ENCODE measurements at places on chromosomes 16 and 17.

DNA sequence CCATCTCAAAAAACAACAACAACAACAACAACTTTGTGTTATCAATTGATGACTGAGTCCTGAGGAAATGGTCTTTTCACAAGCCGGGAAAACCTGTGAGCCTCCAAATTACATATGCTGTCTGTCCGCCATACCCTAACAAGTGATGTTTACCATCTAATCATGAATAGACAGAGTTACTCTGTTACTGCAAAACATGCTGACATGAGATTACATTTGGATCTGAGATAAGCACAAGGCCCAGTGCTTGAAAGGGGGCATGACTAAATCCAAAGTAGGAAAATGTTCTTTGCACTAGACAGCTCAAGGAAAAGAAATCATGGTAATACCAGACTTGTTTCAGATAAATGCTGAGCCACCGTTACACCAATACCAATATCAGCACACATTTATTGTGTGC, 8.6 kb upstream of the ATXN1L start:
- no peak for DNase-seq

GRCh38 chr16:68548947-68549346, 9.9 kb downstream of the ZFP90 start:
- DNase-seq, result no peak

DNA sequence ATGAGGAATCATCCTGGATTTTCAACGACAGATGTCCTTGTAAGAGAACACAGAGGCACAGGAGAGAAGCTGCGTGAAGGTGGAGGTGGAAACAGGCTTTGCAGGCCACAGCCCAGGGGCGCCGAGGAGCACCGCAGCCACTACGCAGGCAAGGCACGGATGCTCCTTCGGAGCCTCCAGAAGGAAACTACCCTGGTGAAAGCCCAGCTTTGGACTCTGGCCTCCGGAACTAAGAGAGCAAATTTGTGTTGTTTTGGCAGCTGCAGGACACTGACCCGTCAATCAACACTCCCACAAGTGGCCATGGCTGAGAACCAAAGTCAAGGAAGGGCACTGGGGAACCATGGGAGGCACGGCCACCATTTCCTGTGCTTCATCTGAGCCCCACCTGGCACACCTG, 3.4 kb downstream of the ARL16 start:
- DNase-seq, result no peak

DNA sequence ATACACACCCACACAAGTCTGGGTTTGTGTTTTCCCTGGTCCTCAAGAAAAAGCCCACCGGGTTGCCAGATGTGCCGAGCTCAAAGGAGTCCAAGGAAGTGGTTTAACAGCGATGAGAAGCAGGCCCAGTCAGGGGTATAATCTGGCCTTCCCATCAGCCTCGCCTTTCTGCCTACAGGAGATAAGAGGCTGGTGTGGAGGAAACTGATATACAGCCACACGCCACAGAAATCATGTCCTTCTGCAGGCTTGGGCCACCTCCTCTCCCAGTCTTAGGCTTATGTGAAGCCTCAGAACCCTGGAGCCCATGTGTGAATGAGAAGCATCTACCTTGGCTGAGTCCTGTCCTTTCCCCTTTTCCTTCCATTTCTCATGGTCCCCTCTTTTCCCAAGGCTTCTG, 43.6 kb upstream of the MMP2 start:
- DNase-seq, result no peak

DNA sequence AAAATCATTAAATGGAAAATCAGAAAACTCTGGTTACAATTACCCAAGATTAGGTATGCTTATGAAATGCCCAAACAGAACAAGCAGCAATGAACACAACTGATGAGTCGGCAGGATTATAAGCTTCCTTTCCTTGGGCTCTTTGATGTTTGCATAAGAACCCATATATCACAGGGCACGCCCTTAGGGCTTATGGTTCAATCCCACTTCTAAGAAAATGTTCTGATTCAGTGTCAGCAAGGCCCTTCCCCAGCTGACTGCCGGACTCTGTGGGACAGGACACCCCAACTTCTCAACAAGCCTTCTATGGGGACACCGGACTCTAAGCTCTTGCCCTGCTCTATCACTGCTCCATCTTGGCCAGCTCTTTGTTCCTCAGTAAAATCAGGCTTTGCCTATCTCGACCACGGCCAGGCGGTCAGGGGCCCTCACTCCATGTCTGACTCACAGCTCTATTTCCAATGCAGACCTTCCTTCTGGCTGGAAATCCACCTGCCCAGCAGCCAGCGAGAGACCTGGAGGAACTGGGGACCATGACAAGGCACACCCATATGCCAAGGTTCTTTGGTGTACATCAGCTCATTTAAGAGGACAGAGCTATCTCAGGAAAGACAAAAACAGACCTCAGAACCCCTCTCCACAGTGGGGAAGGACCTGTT, 26.8 kb downstream of the LITAFD start:
- no peak for DNase-seq

- DNase-seq, result no peak
Observed at GRCh38 chr17:75194879-75195278, 10.6 kb upstream of the NUP85 start.

DNA sequence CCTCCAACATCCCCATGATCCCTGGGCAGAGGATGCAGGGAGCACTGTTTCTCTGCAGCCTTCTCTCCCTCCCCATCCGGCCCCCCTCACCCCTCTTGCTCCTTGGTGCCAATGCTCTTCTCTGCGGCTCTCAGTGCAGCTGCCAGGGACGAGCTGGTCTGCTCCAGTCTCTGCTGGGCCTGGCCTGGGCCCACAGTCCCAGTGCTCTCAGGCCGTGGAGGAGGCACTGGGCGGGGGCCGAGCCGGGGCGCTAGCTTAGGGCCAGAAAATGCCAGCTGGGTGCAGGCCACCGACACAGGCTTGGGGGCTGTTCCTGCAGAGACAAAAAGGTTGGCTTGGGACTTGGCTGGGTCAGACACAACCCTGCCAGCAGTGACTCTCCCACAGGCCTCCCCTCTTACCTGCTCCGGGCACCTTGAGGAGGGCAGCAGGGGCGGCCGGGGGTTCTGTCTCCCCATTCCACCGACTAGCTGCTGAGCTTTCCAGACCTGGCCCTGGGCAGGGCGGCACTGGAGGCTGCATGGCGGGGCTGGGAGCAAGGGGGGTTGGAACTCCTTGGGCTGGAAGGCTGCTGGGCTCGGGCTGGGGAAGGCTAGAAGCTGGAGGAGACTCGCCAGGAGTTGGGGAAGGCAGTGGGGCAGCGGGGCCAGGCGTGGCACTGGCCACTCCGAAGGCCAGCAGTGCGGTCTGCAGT, 13.8 kb downstream of the CASKIN2 start:
- DNase-seq, result no peak

- no peak for DNase-seq
Observed at GRCh38 chr16:10600782-10601443, 20.5 kb upstream of the EMP2 start.

GRCh38 chr16:72458035-72458434, 286.1 kb upstream of the PMFBP1 start:
- DNase-seq, result no peak

DNA sequence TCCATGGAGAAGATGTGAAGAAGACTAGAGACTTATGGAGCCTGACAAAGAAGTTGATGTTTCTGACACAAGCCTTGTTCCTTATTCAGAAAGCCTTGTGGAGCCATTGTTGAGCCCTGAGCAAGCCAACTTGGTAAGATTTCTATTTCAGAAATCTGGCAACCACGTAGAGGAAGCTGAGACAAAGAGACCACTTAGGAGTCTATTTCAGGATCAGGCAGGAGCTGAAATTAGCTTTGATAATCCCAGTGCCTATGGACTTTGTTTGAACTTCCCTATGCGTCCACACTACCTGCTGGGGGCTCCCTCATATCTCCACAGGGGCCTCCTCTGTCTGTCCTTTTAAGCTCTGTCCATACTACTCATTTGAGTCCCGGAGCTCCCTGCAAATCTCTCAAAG, 540.0 kb upstream of the GOT2 start:
- no peak for DNase-seq

DNA sequence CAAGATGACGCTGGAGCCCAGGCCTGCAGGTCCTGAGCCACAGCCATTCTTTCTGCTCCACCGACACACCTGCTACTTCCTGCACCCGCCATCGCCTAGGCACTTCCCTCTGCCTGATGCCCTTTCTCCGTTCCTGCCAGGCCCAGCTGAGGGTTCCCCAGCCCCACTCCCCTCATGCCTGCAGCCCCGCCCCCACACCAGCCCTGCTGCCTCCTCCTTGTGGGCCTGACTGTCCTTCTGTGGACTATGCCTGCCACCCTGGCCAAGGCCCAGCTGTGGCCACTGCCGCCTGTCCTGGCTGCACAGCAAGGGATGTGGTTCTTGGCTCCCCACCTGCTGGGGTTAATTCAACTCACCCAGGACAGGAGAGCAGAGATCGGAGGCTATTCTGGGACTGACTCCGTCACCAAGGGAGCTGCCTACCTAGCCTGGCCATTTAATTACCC, 7.5 kb downstream of the NATD1 start:
- no peak for DNase-seq

- DNase-seq, result no peak
Observed at GRCh38 chr17:4810696-4811290, 3.8 kb downstream of the PLD2 start.

DNA sequence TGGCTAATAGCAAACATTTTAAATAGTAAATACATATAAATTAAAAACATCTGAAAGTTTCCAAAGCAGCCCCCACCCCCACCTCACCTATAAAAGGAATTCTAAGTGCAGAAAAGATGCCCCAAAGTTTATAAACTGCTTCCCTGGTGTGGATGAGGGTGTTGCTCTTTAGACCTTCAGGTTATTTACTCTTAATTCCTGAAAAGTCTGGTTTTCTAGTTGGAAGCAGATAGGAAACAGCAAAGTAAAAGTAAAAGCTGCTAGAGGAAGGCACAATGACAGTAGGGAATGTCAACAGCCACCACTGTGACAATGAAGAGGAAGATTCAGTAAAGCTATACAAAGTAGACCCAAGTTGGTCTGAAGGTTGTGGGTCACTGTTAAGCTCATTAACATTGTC, 37.8 kb downstream of the SSH2 start:
- DNase-seq, result no peak

- no peak for DNase-seq
Observed at GRCh38 chr17:8629371-8630226, 926 bp downstream of the MYH10 start.

DNA sequence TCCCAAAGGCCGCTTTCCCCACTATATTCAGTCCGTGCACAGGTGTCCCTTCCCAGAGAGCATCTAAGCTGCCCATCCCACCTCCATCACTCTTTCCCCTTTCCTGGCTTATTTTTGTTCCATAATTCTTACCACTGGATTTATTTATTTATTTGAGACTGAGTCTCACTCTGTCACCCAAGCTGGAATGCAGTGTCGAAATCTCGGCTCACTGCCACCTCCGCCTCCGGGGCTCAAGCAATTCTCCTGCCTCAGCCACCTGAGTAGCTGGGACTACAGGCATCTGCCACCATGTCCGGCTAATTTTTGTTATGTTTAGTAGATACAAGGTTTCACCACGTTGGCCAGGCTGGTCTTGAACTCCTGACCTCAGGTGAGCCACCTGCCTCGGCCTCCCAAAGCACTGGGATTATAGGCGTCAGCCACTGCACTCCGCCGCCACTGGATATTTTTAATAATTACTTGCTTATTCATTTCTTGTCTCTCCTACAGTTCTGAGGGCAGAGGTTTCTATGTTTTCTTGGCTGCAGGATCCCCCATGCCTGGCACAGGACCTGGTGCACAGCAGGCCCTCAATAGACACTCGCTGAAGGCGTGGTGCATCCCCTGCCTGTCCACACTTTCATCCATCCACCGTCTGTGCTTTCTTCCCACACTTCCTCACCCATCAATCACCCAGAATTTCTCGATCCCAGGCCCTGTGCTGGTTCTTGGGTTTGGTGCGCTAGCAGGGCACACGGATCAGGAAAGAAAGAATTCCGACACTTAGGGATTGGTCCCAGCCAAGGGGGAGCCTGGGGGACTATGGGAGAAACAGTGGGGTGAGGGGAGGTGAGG, 9.9 kb upstream of the ADGRG1 start:
- DNase-seq, result no peak

- DNase-seq, result no peak
Observed at GRCh38 chr17:59028328-59028727, 78.4 kb downstream of the TRIM37 start.

DNA sequence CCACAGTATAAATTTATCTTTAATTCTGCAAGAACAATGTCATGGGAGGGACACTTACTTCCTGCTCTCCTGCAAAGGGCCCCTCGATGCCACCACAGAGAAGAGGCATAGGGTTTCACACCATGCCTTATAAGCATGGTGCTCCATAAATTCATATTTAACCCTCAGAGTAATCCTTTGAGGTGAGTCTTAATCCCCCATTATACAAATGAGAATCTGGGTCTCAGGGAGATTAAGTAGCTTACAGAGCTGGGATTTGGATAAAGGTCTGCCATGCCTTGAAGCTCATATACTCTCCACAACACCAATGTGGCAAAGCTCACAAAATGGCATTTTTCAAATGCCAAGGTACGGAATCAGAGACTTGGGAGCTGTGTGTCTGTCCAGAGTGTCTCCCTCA, 268.5 kb upstream of the CCL2 start:
- no peak for DNase-seq

DNA sequence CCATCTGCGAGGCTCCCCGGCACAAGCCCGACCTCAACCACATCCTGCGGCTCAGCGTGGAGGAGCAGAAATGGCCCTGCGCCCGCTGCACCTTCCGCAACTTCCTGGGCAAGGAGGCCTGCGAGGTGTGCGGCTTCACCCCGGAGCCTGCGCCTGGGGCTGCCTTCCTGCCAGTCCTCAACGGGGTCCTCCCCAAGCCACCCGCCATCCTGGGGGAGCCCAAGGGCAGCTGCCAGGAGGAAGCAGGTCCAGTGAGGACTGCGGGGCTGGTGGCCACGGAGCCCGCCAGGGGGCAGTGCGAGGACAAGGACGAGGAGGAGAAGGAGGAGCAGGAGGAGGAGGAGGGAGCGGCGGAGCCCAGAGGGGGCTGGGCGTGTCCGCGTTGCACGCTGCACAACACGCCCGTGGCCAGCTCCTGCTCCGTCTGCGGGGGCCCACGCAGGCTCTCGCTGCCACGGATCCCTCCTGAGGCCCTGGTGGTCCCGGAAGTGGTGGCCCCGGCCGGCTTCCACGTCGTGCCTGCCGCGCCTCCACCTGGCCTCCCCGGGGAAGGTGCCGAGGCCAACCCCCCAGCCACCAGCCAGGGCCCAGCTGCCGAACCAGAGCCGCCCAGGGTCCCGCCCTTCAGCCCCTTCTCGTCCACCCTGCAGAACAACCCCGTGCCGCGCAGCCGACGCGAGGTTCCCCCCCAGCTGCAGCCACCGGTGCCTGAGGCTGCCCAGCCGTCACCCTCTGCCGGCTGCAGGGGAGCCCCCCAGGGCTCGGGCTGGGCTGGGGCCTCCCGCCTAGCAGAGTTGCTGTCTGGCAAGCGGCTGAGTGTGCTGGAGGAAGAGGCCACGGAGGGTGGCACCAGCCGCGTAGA, 13.1 kb upstream of the PRR35 start:
- DNase-seq, result no peak

All from vagina (tissue), 2 donors.